Fibroblast of upper back skin (primary cell): ENCODE measurements at places on chromosomes 1 and 21.

DNA sequence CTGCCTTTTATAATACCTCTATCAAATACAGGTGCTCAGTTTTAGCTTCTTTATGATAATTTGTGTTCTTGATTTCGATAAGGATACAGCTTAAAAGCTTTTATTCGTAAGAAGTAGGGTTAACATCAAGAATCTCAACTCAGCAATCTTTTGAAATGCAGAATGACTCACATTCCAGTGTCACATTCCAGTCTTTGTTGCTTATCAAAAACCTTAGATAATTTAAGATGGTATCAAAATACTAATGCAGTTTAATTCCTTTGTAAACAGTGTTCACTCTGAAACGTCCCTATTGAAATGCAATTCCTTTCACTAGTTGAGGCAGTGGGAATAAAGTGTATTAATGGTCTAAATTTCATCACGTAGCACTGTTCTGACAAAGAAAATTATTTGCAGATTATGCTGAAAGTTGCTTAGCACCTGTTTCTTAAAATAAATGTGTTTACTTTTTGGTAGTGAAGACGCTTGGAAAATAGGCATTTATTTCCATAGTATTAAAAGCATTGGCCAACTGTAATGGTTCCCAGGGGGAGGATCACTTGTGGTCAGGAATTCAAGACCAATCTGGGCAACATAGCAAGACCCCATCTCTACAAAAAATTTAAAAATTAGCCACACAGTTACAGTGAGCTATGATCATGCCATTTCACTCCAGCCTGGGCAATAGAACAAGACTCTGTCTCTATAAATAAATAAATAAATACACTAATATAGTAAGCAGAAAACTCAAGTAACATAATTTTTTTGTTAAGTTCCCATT lies 10.1 kb upstream of the CNN3 start:
- DNase-seq: no peak

- DNase-seq: no peak
These were observed 2.0 kb upstream of the GJC2 start for GRCh38 chr1:228147768-228148167.

DNA sequence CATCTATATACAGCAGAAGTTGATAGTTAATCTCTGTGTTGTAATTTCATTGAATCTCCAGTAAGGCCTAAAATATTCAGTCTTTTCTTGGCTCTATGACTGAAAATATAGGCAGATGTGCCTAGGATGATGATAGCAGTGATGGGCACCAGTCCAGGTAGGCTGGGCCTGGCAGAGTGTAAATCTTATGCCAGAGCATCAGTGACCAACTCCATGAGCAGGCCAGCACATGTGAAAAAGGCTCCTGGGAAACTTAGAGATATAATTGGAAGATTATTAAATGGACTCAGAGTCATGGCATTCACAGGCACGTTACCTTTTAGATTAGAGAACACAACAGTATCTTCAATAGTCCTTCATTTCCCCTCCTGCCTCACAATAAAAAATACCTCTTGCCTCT lies 20.7 kb upstream of the CYYR1 start:
- DNase-seq: no peak

DNA sequence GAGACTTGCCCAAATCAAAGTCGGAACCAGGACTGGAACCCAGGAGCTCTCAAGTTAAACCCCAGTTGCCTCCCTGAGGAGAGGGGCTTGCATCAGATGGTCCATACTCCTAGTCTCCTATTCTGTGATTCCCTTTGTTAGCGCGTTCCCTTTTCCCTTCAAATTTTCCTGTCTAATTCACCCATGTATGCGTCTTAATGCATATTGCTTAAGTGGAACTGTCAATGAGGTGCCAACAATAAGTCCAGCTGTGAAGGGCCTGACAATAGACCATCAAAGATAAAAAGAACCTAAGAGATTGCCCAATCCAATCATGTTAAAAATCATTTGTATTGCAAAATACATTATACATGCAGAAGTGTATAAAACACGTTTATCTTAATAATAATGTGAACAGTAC lies 634 bp upstream of the SPATA6 start:
- DNase-seq: no peak

- no peak for DNase-seq
These were observed 354.6 kb downstream of the PTPRU start for GRCh38 chr1:29590583-29591565.

DNA sequence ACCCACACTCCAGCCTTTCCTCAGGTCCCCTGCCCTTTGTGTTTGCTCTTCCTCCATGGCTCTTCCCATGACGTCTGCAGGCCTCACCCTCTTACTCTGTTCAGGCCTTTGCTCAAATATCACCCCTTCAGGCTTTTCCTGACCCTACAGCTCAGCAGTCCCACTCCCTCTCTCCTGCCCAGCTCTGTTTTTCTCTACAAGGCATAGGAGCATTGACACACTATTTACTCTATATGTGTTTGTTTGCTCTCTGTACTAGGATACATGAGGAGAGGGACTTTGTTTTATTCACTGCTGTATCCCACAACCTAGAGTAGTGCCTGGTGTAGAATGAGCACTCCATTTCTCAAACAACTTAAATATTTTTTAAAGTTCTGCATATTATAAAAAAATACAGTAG lies 107.4 kb upstream of the COA6 start:
- no peak for DNase-seq

- DNase-seq: peak; percentile 43
These were observed 5.3 kb downstream of the C1orf116 start for GRCh38 chr1:207027206-207027777.

DNA sequence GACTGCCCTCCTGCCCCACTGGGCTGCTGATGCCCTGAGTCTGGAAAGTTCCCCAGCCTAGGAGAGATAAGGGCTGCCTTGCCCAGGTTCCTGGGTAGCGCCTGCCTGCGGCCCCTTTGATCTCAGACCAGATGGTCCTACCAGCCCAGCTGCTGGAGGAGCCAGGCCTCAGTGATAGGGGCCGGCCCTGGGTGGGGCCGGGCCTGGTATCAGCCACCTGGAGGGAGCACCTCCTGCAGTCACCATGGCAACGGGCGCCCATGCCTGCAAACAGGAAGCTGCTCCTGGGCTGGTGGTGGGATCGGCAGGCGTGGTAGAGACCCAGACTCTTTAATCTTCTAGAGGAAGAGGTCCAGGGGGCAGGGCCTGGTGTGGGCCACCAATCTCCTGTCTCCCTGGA lies 119.7 kb upstream of the WNT4 start:
- DNase-seq: no peak

GRCh38 chr21:43634618-43635017 lies 24.7 kb downstream of the HSF2BP start:
- peak; percentile 63 for DNase-seq

DNA sequence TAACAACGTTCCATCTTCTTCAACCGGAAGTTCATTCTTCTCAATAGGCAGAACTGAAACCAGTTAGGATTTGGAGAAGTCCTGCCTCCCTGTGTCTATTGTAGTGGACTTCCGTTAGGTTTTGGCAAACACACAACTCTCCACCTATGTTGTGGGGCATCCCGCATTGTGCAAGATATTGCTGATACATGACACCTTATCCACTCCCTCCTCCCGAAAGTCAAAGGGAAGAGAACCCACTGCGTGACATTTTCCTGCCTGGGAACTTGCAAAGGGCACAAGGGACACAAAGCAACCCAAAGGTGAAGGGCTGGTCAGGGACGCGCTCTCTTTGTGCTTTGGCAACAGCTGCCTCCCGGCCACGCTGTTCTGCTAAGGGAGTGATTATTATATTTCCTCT lies 164.8 kb downstream of the TPR start:
- DNase-seq: no peak

DNA sequence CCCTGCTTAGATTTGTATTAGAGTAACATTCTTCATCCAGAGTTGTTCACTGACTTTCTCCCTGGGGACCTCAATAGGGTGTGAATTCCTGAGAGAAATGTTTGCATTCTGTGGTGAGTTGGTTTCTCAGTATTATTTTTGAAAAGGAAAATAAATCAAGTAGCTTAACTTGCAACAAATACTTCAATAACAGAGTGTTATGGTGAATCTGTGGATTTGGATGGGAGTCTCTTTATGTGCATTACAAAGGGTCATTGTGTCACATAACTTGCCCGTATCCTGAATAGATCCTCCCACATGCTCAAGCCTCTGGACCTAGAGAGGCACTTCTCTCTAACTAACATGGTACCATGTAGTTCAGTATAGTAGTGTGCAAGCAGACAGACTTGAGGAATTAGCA lies 68.4 kb upstream of the IPO9 start:
- peak; percentile 93 for DNase-seq

GRCh38 chr21:35075546-35075945 lies 26.4 kb upstream of the RUNX1 start:
- peak; percentile 65 for DNase-seq

GRCh38 chr1:113686891-113687618 lies 72.2 kb downstream of the PHTF1 start:
- no peak for DNase-seq

DNA sequence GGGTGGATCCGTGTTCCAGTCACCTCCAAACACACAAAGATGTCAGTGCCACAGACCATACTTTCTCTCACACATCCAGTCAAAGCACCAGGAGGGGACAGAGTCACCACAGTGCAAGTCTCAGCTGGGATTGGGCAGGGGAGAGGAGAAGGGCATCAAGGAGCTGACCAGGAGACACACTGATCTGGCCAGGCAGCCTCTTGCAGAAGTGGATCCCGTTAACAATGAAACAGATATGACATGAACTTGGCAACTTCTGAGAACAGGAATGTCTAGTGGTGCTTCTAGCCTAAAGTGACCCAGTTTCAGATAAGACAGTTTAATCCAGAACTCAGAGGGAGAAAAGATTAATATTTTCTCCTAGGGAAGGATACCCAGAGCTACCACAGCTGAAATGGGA lies 71.0 kb downstream of the HIVEP3 start:
- no peak for DNase-seq

DNA sequence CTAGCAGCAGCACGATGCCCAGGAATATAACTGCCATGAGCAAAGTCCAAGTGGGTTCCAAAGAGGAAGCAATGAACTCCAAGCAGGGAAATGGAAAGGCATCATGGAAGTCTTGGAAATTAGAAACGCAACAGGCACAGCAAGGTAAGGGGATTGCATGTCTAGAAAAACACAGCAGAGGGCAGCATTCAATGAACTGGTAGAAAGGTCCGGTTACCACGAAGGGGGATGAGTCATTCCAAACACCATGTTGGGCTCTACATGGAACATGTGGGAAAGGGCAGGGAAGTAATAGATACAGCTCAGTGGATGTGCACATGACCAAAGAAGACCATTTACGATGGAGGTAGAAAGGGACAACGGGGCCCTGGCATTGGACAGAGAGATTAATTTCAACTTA lies 36.4 kb downstream of the RXRG start:
- peak; percentile 42 for DNase-seq

- no peak for DNase-seq
These were observed 118.4 kb upstream of the TNR start for GRCh38 chr1:175861626-175862367.

- DNase-seq: no peak
These were observed 2.2 kb downstream of the ERRFI1 start for GRCh38 chr1:8023995-8024313.

GRCh38 chr1:192668409-192668983 lies 32.5 kb downstream of the RGS13 start:
- DNase-seq: no peak

- DNase-seq: peak; percentile 36
These were observed 5.1 kb downstream of the DNAJB4 start for GRCh38 chr1:78009836-78010235.
